ENCODE measurements at places on chromosomes 1 and 21.

DNA sequence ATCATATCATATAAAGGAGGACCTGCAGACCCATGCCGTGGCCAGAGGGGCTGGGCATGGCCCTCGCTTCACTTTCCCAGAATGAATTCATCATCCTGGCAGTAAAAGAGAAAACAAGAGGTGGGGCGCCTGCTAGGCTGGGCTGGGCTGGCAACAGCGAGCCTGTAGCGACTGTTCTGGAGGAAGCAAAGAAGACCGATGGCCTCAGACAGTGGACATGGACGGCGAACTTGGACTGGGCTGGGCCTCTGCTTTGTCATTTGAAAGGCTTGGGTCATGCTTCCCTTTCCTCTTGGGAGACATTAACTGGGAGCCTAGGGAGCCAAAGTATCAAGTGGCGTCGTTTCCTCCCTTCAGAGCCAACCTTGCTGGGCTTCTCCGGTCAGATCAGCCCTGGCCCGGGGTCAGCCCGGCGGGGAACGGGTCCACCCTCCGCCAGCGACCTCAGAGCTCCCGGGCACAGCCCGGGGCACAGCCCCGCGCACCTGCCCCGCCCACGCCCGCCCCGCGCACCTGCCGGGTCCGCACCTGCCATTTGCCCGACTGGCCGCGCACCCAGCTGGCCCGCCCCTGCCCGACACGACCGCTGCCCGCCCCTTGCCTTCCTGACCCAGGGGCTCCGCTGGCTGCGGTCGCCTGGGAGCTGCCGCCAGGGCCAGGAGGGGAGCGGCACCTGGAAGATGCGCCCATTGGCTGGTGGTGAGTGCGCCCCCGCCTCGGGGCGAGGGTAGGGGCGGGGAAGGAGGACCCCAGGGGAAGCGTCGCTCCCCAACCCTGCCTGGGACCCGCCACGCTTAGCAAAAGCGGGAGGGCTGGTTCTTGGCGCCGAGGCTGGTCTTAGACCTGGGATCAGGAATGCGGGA is at the start of gene FAM3B:
TSS of gene FAM3B (plus strand) at position 602 of the 863 bp plus-strand sequence. CDS start at position 681, 79 bp downstream.
- H3K27me3 ChIP-seq, result no peaks in the 10 kb centered on the region
- peak within 1 kb of the TSS; percentile 95 for H3K27ac ChIP-seq
- no peaks in the 10 kb centered on the region for H3K36me3 ChIP-seq

DNA sequence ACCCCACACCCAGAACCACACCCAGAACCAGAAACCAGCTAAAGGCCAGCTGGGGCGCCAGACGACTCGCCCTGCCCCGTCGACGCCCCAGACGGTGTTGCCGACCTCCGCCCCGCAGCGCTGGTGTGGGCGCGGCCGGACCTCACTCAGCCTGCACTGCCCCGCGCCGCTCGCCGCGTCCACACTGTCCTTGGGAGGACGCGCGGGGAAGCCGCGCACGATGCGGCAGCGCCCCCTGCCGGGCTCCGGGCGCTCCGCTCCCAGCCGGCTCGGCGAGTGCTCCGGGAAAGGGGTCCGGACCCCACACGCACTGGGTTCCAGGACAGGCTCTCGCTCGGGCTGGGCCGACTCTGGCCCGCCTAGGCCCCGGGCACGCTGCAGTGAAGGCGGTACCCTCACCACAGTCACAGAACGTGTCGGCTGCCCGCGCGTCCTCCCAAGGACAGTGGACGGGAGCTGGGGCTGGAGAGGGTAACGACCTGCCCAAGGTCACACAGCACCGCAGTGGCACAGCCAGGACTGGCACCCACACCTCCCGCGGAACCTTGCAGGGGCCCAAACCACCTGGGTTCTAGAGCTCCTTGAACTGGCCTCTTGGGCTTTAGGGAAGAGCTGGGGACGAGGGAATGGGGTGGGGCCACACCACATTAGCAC is 90.2 kb downstream of the DMRTA2 start:
- H3K36me3 ChIP-seq, result no peaks in the 10 kb centered on the region
- no peaks in the 10 kb centered on the region for H3K27me3 ChIP-seq
- H3K4me3 ChIP-seq, result no peak overlapping the region
- no peak overlapping the region for H3K27ac ChIP-seq
- peak; percentile 53 for DNase-seq

DNA sequence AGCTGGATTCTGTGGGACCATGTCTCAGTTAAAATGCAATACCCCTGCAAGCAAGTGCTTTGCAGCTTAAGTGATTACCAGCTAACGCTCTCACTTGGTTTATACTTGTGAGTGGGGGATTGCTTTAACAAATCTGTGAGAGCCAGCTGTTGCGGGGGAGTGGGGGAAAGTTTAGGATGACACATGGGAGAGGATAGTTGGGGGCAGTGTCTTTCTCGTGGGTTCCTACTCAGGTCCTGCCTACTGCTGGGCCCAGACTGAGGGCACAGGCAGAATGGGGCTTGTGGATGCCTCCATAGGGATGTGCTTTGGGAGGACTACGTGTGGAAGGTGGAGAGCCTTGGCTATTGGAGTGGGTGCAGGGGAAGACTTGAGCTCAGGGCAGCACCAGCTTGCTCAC is 60.1 kb downstream of the ELK4 start:
- no peak overlapping the region for H3K4me3 ChIP-seq
- H3K27ac ChIP-seq, result no peak overlapping the region
- H3K36me3 ChIP-seq, result no peaks in the 10 kb centered on the region
- DNase-seq, result no peak
- H3K4me1 ChIP-seq, result peaks cover 18% of the 10 kb centered on the region

- no peak for DNase-seq
- H3K4me1 ChIP-seq, result peaks cover 18% of the 10 kb centered on the region
- H3K27ac ChIP-seq, result no peak overlapping the region
- H3K27me3 ChIP-seq, result no peaks in the 10 kb centered on the region
Measured at GRCh38 chr21:38809198-38809878, 3.6 kb downstream of the ETS2 start.

DNA sequence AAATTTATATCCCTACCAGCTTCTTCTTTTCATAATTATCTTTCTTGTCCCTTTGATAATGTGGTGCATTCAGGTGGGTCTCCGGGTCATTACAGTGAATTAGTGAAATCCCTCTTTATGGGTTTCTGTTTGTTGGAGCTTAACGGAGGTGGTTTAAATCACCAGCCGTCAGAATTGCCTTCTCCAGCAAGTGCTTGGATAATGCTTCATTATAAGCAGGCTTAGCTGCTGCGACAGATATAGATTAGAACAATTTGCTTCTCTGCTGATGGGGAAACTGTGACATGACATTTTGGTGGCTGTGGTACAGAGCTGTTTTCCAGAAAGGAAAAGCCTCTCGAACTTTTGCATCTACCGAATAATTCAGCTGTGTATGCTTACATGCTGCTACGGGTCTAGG is 56.9 kb downstream of the KAZN start:
- no peaks in the 10 kb centered on the region for H3K27me3 ChIP-seq
- no peak overlapping the region for H3K4me3 ChIP-seq
- H3K4me1 ChIP-seq, result no peaks in the 10 kb centered on the region
- H3K36me3 ChIP-seq, result no peaks in the 10 kb centered on the region
- no peak for DNase-seq
- no peak overlapping the region for H3K27ac ChIP-seq

DNA sequence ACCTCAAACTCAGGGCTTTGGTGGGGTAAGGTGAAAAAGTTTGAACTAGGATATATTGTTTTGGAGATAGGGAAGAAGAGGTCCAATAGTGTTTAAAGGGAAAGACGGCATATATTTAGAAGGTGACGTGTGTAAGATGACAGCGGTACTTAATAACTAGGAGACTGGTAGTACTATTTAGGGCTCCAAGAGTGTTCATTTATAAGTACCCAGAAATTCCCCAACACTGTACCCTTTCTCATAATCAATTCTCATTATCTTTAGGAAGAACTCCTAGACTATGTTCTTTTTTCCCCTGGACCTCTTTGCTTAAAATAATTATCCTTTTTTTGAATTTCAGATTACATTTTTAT is 1.5 kb downstream of the LYPLAL1 start:
- H3K27ac ChIP-seq, result peak overlapping the region; percentile 93
- H3K4me3 ChIP-seq, result peak overlapping the region; percentile 83
- no peaks in the 10 kb centered on the region for H3K27me3 ChIP-seq
- H3K36me3 ChIP-seq, result no peaks in the 10 kb centered on the region

DNA sequence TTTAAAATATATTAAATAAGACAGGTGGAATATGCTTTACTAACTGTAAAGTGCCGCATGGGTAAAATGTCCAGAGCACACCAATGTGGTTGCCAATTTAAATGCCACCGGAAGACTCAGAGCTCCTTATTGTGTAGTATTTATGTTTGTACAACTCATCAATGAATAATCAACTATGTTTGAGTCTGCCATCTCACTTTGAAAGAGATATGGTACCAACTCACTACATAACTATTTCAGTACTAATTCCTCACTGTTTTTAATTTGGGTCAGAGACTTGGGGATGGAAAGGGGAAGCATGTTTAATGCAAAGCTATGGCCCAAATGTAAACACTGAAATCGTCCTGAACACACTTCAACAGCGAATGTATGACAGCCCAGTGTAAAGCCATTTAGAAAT is 144.8 kb downstream of the NR5A2 start:
- H3K27me3 ChIP-seq, result no peaks in the 10 kb centered on the region
- peaks cover 26% of the 10 kb centered on the region for H3K4me1 ChIP-seq
- H3K27ac ChIP-seq, result no peak overlapping the region

DNA sequence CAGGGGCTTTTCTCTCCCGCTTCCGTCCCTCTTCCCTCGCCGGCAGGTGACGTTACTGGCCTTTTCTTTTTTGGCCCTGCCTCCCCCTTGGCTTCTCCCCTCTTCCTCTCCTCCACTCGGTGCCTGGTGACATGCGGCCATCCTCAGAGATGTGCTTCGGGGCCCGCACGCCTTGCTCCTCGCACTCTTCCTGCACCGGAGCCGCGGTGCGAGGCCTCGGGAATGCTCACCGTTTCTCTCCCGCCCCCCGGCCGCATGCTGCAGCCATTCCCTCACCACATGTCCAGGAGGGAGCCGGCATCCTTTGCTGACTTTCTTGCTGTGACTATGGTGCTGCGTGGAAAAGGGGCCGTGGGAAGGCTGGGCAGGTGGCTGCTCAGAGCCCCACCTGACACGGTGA is 39.3 kb downstream of the PDE9A start:
- H3K36me3 ChIP-seq, result no peaks in the 10 kb centered on the region
- no peaks in the 10 kb centered on the region for H3K4me1 ChIP-seq
- H3K27ac ChIP-seq, result no peak overlapping the region

DNA sequence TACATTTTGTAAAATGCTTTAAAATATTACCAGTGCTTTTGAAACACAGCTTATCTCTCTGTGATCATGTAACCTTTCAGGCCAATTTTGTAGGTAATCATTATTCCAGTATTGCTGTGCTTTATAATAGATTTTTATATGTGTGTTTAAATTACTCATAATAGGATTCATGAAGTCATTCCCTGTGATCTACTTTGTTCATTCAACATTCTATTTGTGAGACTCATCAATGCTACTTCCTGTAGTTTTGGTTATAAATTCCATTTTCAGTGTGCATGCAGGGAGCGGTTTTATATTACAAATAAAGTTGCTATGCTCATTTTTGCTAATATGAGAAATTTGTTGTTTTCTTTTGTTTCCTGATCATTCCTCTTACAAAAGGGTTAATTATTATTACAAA is 4.1 kb upstream of the OR2M5 start:
- H3K4me1 ChIP-seq, result no peaks in the 10 kb centered on the region
- H3K27me3 ChIP-seq, result no peaks in the 10 kb centered on the region
- no peak for DNase-seq
- H3K27ac ChIP-seq, result no peak overlapping the region
- no peak overlapping the region for H3K4me3 ChIP-seq

- no peak overlapping the region for H3K4me3 ChIP-seq
- H3K27ac ChIP-seq, result no peak overlapping the region
- H3K4me1 ChIP-seq, result peaks cover 5% of the 10 kb centered on the region
- DNase-seq, result no peak
- H3K36me3 ChIP-seq, result no peaks in the 10 kb centered on the region
Measured at GRCh38 chr1:85042413-85042812, 5.9 kb downstream of the MCOLN3 start.

GRCh38 chr1:89890085-89890752 is 69.4 kb downstream of the LRRC8D start:
- DNase-seq, result peak; percentile 15
- H3K27me3 ChIP-seq, result no peaks in the 10 kb centered on the region
- peaks cover 8% of the 10 kb centered on the region for H3K4me1 ChIP-seq
- H3K4me3 ChIP-seq, result no peak overlapping the region

DNA sequence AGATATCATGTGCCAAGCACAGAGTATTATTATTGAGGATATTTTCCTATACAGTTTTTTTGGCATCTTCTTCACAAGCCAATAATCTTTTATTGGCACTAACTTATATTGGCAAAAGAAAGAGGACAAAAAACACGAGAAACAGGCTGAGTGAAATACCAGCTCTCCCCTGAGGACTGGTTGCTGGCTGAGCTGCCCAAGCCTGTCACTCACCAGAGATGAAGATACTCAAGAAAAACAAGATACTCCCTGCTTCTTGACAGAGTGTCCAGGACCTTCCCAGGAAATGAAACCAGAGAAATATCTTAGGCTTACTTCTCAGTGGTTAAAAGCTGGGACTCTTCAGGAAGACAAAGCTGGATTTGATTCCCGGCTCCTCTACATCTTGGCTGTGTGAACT is 35.9 kb upstream of the ATP1B1 start:
- DNase-seq, result no peak
- no peak overlapping the region for H3K4me3 ChIP-seq
- no peak overlapping the region for H3K27ac ChIP-seq
- no peaks in the 10 kb centered on the region for H3K4me1 ChIP-seq
- no peaks in the 10 kb centered on the region for H3K27me3 ChIP-seq

GRCh38 chr1:70779571-70779970 is 268.0 kb downstream of the PTGER3 start:
- no peaks in the 10 kb centered on the region for H3K27me3 ChIP-seq
- no peak overlapping the region for H3K4me3 ChIP-seq
- H3K27ac ChIP-seq, result no peak overlapping the region
- no peak for DNase-seq
- no peaks in the 10 kb centered on the region for H3K4me1 ChIP-seq

DNA sequence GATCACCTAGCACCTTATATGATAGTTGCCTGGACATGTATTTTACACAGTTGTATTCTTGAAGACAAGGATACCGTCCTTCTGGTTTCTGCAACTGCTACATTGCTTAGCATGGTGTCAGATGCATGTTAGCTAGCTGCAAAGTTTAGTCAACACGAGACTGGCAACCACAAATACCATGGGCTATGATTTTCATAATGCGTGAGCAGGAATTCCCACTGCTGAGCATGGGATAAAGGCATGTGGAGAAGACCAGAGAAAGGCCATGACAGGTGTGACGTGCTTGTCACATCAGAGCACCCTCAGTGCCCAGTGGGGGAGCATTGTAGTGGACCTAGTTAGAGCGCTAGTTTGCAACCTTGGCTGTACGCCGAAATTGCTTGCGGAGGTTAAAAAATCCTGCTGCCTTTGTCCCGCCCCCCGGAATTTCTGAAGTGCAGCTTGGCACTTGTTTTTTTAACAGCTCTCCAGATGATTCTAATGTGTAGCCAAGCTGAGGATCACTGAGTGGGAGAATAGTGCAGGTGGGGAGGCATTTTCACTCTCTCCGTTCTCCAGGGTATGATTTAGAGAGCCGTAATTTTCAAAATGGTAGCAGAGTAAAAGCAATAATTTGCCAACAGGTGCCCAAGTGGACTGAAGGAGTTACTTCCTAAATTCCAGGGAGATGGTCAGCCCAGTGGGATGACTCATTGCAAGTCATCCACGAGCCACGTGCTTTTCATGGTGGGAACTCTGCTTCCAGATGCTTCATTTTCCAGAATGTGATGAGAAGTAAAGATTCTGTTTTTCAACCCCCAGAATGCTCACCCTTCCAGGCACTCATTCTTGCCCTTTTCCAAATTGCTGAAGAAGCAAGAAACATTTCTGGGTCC is 81.0 kb downstream of the CNIH3 start:
- no peaks in the 10 kb centered on the region for H3K4me1 ChIP-seq
- H3K4me3 ChIP-seq, result no peak overlapping the region
- no peak for DNase-seq

GRCh38 chr1:208893251-208893650 is 649.1 kb upstream of the PLXNA2 start:
- no peaks in the 10 kb centered on the region for H3K27me3 ChIP-seq
- H3K27ac ChIP-seq, result no peak overlapping the region
- DNase-seq, result no peak
- no peaks in the 10 kb centered on the region for H3K36me3 ChIP-seq
- H3K4me3 ChIP-seq, result no peak overlapping the region

All from body of pancreas (tissue), 4 donors.